ENCODE measurements at places on chromosomes 6 and 20.

DNA sequence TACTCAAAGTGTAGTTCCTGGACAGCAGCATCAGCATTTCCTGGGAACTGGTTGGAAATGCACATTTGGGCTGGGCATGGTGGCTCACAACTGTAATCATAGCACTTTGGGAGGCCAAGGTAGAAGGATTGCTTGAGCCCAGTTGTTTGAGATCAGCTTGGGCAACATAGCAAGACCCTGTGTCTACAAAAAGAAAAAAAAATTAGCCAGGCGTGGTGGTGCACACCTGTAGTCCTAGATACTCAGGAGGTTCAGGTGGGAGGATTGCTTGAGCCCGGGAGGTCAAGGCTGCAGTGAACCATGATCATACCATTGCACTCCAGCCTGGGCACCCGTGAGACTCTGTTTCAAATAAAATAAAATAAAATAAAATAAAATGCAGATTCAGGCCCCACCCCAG, 156.2 kb downstream of the CDC5L start:
- no peak for DNase-seq

GRCh38 chr20:37902504-37903313, at the start of gene VSTM2L:
Gene VSTM2L (plus strand): TSS chr20:37903127. CDS start chr20:37903351, 224 bp downstream.
- peak; percentile 78 for DNase-seq

DNA sequence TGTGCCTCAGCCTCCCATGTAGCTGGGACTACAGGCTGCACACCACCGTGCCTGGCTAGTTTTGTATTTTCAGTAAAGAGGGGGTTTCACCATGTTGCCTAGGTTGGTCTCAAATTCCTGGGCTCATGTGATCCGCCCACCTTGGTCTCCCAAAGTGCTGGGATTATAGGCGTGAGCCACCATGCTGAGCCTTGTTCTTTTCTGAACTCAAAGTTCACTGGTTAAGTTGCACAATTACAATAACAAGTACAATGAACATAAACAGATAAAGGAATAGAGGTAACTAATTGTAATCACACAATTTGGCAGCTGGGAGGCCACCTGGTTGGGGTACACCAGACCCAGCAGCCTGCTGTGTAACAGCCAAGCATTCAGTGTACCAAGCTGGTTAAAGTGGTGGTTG, 6.7 kb downstream of the NUDT3 start:
- DNase-seq, result no peak

- no peak for DNase-seq
These were observed 16.0 kb upstream of the GSTA2 start for GRCh38 chr6:52779237-52779636.

GRCh38 chr6:87925373-87926060, 122.1 kb upstream of the SPACA1 start:
- no peak for DNase-seq

GRCh38 chr20:58169450-58169849, 59.0 kb downstream of the ANKRD60 start:
- DNase-seq, result no peak

- no peak for DNase-seq
These were observed 249.5 kb downstream of the ZFAND3 start for GRCh38 chr6:38068854-38069590.

- no peak for DNase-seq
These were observed 23.1 kb upstream of the MICB start for GRCh38 chr6:31474871-31475286.

GRCh38 chr6:90811596-90812226, 224.8 kb upstream of the MAP3K7 start:
- DNase-seq, result peak; percentile 82

- DNase-seq, result no peak
These were observed 131.2 kb upstream of the BTN3A2 start for GRCh38 chr6:26233649-26234420.

- no peak for DNase-seq
These were observed 6.3 kb upstream of the ARFGEF3 start for GRCh38 chr6:138155443-138155842.

DNA sequence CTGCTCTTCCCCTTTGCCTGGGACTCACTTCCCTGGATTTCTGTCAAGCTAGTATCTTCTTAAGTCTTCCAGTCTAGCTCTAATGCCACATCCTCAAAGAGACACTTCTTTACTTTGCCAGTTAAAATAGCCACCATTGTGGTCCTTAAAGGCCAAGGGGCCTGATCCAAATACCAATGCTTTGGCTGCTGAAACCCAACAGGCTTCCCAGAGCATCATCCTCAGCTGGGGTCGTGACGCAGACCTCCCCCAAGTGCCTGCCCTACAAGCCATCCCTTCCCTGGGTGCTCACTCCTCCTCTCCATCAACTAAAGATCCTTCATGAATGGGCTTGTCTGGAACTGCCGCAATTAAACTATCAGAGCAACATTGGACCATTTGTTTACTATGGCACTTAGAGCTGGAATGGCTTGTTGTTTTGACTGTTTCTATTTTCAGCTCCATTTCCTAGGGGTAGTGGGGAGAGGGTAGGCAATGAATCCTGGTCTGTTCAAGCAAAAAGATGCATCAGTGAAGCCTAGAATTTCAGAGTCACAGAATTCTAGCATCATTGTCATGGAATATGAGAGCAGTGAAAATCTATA, 79.6 kb upstream of the SIRPA start:
- peak; percentile 30 for DNase-seq

DNA sequence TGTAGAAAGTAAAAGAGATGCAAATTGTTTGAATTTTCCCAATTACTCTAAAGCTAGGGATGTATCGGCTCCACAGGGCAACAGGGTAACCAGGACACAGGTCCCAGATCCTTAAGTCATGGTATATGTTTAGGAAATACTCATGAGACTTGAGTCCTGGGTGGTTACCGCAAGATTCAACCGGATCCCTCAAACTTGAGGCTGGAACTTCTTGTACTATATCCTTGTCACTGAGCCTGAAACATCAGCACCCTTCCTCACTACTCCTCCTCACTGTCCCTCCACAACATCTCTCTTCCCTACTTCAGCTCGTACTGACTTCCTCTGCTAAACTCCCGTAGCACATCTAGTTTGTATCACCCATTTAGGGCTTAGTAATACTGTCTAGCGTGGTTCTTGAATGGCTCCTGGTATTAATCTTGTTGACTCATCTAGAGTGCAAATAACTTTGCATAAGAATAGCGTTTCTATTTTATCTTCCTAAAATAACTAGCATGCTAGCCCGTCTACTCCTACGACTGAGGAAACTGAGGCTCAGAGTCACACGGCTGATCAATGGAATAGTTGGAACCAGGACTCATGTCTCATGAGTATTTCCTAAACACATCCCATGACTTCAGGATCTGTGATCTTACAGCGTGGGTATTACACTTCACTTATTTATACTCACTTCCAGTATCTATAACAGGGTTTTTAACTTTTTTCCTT, 72.1 kb downstream of the FILIP1 start:
- DNase-seq, result no peak

DNA sequence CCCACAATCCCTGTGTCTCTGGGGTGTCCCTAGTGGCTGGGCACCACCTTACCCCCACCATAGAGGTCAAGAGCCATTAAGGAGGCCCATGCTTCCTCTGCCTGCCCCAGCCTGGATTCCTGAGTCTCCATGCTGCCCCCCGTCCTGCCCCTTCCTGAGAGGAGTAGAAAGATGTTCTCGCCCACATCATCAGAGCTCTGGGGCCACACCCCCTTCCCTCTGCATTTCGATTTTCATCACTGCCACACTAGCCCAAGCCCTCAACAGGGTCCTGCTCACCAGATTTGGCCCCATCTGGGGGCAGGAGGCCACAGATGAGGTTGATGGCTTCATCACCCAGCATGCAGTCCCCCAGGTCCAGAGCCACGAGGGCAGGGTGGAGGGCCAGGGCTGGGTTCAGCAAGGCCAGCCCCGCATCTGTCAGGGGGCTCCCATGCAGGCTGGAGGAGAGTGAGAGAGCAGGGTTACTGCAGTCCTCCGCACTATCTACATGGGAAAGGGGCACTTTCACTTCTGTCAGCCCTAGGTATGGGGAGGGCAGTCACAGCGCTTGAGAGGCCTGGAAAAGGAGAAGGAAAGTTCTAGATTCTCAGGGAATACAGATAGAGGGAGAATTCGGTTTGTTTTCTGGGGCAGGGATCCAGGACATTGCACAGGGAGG, 1.5 kb downstream of the LRRC73 start:
- DNase-seq, result no peak

GRCh38 chr6:159298840-159299239, 129.6 kb downstream of the FNDC1 start:
- DNase-seq, result no peak

- no peak for DNase-seq
These were observed 7.4 kb upstream of the BPIFA3 start for GRCh38 chr20:33209789-33210188.

DNA sequence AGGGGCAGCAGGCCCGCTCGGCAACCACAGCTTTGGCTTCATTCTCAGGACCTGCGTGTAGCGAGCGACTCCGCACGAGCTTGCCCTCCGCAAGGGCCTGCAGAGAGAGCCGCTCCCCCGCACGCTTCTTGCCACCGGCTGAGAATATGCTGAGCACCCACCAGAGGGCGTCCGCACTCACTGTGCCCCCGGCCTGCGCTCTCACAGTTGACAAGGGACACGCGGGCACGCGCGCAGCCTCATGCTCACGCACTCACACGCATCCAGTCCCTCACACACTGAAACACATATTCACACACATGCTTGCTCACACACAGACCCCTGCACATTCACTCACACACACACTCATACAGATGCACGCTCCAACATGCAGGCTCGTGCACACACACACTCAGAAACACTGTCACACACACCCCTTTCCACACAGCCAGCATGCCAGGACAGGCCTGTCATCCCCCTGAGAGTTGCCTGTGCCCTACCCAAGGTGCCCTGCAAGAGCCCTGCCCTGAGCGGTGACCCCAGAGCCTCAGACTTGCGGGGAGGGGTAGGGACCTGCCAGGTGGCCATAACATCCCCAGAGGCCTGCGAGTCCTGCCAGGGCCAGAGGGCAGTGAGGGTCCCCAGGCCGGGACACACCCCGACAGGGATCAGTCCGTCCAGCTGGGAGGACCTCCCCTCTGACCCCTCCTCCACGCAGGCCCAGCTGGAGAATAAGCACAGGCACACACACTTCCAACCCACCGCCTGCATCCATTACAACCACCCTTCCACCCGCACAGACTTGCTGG, 174.1 kb downstream of the BMP7 start:
- DNase-seq, result peak; percentile 94

DNA sequence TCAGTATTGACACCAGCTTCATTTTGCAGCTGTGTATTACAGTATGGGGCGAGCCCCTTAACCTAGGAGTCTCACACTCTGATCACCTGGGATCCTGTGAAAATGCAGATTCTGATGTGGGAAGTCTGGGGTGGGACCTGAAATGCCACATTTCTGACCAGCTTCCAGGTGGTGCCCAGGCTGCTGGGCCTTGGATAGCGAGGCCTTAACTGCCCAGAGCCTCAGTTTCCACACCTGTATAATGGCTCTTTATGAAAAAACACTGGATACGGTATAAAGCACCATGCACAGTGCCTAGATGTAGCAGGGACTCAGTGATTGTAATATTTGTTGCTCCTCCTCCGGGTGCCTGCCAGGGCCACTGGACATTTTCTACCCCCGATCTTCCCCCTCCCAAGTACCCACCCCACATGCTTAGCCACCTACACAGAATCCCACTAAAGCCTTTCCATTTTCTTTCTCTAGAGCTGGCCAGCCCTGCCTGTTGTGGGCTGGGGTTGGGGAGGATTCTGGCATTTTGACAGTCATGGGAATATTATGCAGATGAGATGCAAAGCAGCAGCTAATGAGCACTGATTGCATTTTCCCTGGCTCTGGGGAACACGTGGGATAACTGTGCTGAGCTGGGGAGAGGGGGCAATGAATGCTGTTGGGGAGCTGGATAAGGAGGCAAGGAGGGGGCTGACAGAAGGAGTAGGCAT, 44.8 kb downstream of the SPDEF start:
- DNase-seq, result peak; percentile 38

DNA sequence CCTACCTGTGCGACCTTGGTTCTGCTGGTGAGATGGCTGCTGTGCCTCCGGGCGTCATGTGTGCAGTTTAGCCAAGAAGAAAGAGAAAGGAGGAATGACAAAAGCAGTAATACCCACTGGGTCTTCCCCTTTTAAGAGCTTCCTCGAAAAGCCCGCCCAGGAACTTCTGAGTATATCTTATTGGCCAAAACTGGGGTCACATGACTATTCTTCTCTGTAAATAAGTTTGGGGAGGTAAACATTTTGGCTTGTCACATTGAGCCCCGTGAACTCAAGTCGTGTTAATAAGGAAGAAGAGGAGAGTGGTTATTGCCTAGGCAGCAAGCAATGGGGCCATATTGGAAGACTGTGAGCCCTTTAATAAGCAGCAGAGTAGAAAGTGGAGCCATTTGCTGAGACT, 130.4 kb upstream of the ECI2 start:
- DNase-seq, result no peak

GRCh38 chr6:75124085-75124484, 81.8 kb downstream of the COL12A1 start:
- DNase-seq, result no peak

- DNase-seq, result no peak
These were observed 5.3 kb downstream of the SLC26A8 start for GRCh38 chr6:36019167-36019566.

DNA sequence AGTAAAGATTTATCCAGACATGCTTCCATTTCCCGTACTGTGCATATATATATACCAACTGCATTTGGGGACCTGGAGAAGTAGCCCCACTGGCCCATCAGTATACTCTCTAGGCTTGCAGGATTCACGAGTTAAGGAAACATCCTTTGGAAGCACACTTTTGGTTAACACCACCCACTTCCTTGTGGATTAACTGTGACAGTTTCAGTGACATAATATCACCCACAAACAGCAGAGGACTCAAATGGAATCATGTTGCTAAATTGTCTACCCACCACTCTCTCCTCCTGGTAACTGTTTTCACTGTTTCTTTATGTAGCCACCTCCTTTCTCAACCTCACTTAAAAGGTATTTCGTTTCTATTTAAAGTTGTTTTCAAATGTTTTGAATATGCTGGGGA, 55.0 kb downstream of the PROKR2 start:
- no peak for DNase-seq

DNA sequence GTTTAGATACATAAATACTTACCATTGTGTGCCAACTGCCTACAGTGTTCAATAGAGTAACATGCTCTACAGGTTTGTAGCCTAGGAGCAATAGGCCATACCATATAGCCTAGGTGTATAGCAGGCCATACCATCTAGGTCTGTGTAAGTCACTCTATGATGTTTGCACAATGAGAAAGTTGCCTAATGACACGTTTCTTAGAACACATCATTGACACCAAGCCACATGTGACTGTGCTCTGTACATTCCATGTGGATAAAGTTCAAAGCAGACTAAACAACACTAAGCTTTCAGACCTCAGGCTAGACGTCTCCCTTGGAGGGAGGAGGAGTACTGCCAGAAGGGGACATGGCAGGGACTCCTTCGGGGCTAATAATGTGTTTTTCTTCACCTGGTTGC, 93.6 kb downstream of the KIF16B start:
- DNase-seq, result peak; percentile 53

DNA sequence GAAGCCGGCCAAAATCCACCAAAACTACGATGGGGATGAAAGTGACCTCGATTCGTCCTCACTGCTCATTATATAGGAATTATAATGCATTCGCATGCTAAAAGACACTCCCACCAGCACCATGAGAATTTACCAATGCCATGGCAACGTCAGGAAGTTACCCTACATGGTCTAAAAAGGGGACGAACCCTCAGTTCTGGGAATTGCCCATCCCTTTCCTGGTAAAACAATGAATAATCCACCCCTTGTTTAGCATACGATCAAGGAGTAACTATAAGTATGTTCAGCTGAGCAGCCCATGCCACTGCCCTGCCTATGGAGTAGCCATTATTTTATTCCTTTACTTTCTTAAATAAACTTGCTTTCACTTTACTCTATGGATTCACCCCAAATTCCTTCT, 20.1 kb upstream of the FAM110A start:
- DNase-seq, result no peak
